ENCODE measurements at places on chromosomes 1 and 21.

GRCh38 chr1:240309769-240310168, 218.1 kb downstream of the FMN2 start:
- DNase-seq, result no peak

GRCh38 chr1:116254776-116255175, 118.3 kb upstream of the ATP1A1 start:
- DNase-seq, result no peak

- DNase-seq, result no peak
Observed at GRCh38 chr1:56898005-56898373, 43.4 kb downstream of the C8A start.

GRCh38 chr1:211547710-211548109, 31.3 kb downstream of the SLC30A1 start:
- no peak for DNase-seq

DNA sequence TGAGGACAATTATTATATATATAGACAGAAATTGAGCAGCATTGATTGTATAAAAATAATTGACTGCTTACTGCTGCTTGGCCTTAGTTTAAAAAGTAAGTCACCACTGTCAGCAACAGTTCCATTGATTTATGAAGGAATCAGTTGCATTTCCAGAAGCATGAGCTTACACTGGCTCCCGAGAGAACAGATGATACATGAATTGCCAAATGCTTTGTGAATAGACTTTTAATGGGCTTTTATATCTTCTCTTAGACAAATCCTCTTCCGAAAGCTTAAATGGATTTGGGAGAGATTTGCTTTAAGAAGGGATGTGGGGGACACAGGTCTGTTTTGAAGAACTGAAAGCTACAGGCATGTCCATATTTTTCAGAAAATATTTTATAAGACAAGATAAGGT, 7.5 kb downstream of the FHAD1 start:
- no peak for DNase-seq

- DNase-seq, result no peak
Observed at GRCh38 chr1:178962853-178963711, 62.6 kb upstream of the FAM20B start.

- DNase-seq, result no peak
Observed at GRCh38 chr1:214451596-214451995, 99.8 kb downstream of the PTPN14 start.

- no peak for DNase-seq
Observed at GRCh38 chr1:238143038-238143437, 252.3 kb upstream of the ZP4 start.

DNA sequence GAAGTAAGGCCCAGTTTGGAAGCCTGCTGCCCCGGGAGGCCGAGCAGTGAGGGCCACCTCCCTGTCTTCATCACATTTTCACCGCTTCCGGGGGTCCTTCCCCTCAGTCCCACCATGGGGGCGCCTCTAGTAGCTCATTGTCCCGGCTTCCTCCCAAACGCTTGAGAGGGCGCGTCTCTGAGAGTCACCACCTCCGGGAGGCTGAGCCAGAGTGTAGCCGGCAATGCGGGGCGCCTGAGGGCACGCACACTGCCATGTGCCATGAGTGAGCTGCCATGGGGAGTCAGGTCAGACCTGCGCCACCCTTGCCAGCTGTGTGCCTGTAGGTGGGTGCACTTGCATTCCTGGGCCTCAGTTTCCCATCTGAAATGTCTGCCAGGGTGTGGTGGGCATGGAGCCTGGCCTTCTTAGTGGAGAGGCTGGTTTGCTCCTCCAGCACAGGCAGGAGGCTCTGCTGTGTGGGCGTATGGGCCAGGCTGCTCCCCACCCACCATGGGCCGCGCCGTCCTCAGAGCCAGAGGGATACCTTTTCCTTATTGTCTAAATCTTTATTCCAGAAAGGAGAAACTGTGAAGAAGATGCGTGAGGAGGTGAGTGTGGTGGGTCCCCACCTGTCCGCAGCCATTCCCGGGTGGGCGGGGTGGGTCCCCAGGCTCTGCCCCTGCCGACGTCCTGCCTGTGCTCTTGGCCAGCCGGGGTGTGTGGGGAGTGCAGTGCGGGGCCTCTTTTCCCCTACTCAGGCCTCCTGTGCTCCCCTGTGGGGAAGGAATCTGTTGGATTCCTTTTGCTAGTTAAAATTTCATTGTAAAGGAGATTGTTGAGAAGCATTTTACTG, 81.3 kb upstream of the COL6A1 start:
- no peak for DNase-seq

- DNase-seq, result no peak
Observed at GRCh38 chr1:103211073-103211472, 102.8 kb upstream of the COL11A1 start.

GRCh38 chr1:47524272-47524671, 86.4 kb downstream of the FOXD2 start:
- no peak for DNase-seq

- no peak for DNase-seq
Observed at GRCh38 chr1:8712413-8713231, 104.8 kb downstream of the RERE start.

DNA sequence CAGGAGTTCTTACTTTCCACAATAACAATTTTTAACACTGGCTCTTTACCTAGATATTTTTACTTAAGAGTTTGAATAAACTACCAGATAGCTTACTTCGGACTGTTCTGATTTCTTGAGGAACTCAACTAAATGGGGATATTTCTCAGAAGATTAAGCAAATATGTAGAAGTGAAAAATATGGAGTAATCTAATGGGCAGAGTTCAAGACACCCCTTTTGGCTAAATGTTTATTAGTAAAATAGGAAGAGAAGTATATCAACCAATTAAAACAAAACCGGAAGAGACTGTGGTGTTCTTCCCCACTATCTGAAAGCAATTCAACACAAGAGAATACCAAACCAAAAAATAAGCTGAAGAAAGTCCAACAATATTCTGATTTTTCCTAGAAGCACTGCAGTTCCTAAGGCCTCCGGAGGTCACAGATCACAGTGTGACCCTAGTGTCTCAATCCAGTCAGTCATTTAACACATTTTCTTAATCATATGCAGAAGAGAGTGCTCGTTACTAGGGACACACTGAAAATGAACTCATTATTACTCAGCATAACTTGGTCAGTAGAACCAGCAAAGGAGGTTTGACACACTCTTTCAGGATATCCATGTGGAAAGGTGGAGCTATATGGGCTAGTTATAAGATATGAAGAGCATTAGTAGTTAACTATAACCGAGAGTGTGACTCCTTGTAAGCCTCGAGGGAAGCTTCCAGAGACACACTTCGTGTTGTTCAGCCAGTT, 5.2 kb downstream of the SIPA1L2 start:
- no peak for DNase-seq

GRCh38 chr1:184910691-184911091, 63.6 kb downstream of the NIBAN1 start:
- DNase-seq, result no peak

DNA sequence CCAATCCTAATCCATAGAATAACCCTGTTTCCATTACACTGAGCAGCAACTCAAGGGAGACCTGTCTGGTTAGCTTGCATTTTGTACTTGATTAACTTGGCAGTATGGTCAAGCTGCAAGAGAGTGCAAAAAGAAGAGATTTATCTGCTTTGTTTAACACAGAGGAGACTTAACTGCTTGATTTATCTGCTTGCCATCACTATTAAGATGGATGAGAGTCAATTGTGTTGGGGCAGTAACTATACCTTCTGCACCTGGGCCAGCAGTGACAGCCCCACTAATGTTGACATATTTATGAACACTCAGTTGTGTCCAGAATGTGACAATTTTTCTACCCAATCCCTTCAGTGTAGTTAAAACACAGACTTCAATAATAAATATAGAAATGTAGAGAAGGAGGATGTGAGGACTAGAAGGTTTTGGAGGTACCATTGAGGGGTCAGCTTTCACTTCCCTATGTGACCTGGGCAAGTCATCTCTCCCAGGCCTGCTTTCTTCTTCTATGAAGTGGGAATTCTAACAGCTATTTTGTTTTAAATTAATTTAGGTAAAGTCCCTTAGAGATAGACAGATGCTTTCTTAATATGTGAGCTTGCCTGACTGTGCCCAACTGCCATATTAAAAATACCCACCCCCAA, 159.1 kb upstream of the KCNK2 start:
- no peak for DNase-seq

GRCh38 chr1:243910607-243911006, 60.6 kb upstream of the AKT3 start:
- no peak for DNase-seq

- DNase-seq, result no peak
Observed at GRCh38 chr1:169473347-169473746, 12.4 kb downstream of the SLC19A2 start.

DNA sequence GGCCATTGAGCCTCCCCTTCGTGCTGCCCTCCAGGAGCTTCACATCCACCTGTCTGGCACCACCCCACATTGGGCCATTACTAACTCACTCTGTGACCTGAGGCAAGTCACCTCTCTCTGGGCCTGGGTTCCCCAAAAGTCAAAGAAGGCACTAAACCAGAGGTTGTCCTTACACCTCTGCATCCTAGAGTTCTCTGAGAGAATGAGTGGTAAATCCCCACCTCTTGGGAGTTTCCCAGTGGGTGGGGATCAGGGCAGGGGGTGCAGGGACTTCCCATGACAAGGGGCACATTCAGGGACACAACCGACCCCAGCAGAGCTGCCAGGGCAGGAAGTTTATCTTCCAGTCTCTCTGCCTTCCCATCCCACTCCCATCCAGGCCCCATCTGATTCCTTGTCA, 99.7 kb downstream of the EPHB2 start:
- DNase-seq, result no peak

DNA sequence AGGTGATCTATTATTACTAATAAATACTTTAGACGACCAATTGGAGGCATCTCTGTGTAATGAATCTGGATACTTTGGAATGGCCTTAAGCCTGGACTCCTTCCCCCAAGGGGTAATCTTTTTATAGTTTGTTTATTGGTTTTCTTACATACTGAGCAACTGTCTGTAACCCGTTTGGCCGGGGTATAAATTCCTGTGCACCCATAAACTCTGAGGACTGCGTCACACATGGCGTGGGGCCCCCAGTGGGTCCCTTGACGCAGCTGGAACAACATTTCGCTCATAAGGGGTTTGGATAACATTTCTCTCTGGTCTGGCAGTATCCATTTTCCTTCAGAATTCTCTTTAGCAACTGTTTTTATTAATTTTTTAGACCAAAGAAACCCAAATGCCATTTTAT, 26.5 kb downstream of the SCCPDH start:
- no peak for DNase-seq

GRCh38 chr1:245984390-245985155, 522.5 kb downstream of the SMYD3 start:
- DNase-seq, result no peak

DNA sequence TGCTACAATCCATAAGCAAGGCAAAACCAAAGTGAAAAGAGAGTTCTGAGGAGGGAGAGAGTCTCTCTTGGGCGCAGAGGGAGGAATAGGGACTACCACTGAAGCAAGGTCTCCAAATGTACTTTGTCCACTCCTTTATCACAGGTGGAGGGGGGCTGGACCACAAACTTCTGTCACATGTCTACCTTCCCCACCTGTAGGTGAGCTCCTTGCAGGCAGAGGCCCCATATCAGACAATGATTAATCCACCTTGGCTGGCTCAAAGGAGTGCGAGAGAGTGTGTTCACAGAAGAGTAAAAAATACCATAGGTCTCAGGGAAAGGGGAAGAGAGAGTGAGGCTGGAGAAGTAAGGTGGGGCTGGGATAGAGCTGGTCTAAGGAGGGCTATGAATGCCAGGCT, 4.5 kb downstream of the BEND5 start:
- DNase-seq, result no peak

- no peak for DNase-seq
Observed at GRCh38 chr1:183970516-183971300, 66.8 kb downstream of the COLGALT2 start.

- no peak for DNase-seq
Observed at GRCh38 chr1:44073528-44073927, 42.3 kb upstream of the SLC6A9 start.

- DNase-seq, result no peak
Observed at GRCh38 chr1:219149953-219150352, 23.7 kb upstream of the LYPLAL1 start.

DNA sequence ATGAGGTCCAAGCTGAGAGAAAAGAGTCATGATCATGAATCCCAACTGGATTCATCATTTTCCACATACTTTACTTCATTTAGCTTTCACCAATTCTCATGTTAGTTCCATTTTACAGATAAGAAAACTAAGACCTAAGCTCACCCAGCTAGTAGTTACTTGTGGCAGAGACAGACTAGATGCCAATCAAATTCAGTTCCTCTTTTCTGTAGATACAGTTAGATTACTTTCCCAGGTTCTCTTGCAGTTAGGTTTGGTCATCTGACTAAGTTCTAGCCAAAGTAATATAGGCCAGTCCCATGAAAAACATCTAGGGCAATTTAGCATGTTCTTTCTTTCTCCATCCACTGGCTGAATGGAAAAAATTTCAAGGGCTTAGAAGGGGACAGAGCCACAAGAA, 8.9 kb upstream of the KCND3 start:
- no peak for DNase-seq

DNA sequence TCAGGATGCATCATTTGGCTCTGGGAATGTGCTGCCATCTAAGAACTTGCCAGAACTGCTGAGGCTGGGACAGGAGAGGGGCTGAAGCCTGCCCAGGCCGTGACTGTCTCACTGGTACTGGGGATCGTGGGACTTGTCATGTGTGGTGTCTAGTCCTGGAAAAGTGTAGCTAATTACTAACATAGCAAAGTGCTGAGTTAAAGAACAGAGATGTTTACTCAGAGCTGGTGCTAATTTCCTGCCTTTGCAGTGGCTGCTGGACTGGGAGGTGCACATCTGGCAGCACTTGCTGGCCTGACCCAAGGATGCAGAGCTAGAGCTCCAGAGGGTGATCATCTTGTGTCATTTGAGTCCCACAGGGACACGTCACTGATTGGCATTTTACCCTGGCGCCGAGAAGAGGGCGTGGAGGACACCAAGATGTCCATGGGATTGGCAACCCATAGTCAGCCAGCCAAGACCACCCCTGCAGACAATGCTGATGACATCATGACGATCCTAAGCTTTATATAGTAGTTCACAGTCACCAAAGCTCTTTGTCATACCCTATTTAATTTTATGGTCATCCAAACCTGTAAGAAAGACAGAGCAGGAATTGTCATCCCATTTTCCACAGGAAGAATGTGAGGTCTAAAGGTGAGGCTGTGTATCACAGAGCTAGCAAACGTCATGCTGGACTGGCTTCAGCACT, 110.1 kb upstream of the SLC44A3 start:
- no peak for DNase-seq

DNA sequence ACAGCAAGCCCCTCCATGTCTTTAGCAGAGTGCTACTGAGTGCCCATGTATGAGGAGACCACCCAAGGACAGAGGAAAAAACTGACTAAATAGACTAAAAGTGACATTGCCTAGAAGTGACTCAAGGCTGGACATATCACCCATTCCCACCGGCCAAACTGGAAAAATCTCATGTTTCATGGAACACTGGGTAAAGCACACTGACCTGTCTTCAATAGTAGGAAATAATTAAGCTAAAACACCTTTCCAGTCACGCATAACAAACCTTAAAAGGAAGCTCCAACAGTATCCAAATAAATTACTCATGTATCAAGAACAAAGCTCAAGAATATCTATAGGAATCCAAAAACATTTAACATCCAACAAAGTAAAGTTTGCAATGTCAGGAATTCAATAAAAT, 120.4 kb downstream of the SNX7 start:
- DNase-seq, result no peak

- DNase-seq, result no peak
Observed at GRCh38 chr1:204887846-204888245, 17.2 kb downstream of the NFASC start.

Measured in activated effector memory CD4-positive, alpha-beta T cell treated with Interleukin-2 at 50 U/mL for 16 hours (primary cell).